ENCODE measurements at places on chromosomes 2 and 18.

DNA sequence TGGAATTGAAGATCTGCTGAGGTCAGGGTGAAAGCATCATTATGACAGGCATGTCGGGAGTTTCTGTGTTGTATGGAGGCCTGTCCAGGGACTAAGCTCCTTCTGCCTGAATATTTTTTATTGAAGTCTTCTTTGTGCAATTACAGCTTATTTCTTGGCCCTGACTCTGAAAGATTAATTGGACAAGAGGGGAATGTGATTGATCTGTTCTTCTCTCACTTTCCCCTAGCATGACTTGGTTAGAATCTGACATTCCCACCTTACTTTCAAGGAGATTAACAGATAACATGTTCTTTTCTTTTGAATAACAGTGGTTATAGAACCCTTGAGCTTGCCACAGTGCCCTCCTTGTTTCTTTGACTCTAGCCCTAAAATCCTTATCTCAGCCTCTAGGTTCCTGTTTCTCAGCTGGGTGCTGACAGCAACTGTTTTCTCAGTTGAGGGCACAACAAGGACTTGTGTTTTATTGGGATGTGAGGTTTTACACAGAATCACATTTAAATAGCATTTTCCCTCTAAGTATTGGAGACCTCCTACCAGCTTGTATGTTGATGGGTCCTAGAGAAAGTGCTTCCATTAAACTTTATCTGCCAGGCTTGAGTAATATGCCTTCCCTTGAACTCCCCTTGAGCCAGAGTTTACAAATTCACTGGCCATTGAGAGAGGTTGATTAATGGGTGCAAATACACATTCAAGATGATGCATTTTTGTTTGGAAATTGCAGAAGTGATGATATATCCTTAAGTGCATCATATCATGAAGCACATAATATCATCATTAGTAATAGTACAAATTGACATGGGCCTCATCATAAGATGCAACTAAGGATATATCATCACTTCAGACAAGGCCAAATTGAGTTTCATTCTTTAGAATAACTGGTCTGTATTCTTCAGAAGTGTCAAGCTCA, 12.5 kb downstream of the TTLL4 start:
- DNase-seq: no peak

DNA sequence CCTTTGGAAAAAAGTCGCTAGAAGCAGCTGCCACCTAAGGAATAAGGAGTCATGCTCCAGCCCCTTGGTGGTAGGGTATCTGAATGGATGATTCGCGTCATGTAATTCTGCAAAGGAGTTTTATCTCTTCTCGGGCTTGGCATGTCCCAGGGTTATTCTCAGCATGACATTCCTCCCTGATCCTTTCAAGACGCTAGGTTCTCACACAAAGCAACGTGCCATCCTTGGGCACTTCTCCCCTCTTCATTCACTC, 355.6 kb downstream of the MYCN start:
- DNase-seq: no peak

- no peak for DNase-seq
These were observed 980 bp downstream of the OBSL1 start for GRCh38 chr2:219570194-219570923.

- DNase-seq: no peak
These were observed 468.4 kb upstream of the HNRNPA3 start for GRCh38 chr2:176744146-176744545.

GRCh38 chr18:31661965-31662364, 22.4 kb downstream of the B4GALT6 start:
- no peak for DNase-seq

DNA sequence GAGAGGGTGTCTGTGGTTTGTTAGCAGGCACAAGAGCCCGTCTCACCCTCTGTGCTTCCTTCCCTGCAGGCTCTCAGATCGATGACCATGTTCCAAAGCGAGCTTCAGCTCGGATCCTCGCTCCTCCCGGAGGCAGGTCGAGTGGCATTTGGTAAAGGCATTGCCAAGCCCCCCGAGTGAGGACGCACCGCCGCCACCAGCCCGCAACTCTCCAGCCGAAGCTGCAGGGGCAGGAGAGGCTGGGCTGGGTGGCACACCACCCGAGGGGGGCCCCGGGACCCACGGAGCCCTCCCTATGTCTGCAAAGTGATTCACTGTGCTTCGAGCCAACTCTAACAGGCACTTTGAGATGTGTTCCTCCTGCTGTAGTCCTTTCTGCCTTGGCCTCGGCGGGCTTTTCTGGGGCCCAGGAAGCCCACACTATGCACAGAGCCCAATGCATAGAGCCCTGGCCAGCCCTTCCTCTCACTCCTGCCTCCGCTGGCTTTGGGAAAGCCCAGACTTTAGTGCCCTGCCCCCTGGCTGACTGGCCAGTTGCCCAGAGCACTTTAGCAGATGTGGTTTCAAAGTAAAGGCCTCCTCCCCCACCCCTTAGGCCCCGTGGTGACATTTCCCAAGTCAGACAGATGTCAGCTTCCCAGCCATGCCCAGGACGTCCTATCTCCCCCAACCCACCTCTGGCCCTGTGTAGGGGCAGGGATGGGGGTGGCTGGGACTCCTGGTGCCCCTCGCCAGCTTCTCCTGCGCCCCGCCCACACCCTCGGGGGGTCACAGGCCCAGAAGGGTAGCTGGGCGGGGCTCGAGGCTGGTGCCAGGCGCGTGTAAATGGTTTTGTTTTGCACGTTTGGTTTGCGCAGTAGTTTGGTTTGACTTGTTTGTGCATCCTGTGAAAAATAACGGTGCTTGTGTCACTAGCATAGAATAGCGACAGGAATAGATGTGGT, 23.3 kb upstream of the MAPRE3 start:
- no peak for DNase-seq

GRCh38 chr18:10245846-10246175, 208.6 kb upstream of the APCDD1 start:
- DNase-seq: no peak
